ENCODE measurements at places on chromosomes 1 and 21.

GRCh38 chr1:190140644-190141043 is 337.0 kb downstream of the BRINP3 start:
- no peak for DNase-seq

- no peak for DNase-seq
These were observed 29.1 kb downstream of the COL18A1 start for GRCh38 chr21:45433911-45434644.

GRCh38 chr1:22252251-22252650 is 109.4 kb upstream of the WNT4 start:
- no peak for DNase-seq

DNA sequence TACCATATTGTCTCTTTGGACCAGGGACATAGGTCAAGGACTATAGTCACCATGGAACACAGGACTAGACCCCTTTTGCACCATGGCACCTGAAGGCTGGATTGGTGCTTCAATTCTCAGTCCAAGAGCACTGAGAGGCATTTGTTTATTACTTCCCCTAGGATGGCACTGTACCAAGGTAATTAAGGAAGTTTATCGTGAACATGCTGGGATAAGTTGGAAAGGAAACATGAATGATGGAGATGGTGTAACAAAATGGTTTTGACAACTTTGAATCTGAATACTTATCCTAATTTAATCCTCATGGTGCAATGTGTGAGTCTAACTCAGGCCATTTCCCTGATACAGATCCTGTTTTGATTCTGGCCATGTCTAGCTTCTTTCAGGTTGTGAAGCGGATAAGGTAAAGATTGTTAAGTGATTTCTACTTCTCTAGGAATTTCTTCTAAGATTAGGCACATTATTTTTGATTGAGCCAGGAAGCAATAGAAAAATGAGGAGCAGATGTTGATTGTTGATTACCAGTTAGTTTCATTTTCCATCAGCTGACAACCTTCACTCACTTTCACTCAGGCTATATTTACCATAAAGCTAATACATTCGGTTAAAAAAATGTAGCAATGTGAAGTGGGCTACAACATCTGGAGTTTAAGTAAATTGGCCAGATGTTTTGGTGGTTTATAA is 37.3 kb upstream of the SIPA1L2 start:
- no peak for DNase-seq

GRCh38 chr1:109622137-109622892 is 2.7 kb downstream of the AMPD2 start:
- no peak for DNase-seq

GRCh38 chr1:65469126-65469888 is 48.8 kb downstream of the LEPR start:
- DNase-seq = no peak

GRCh38 chr1:109134423-109134822 is 20.5 kb downstream of the ELAPOR1 start:
- DNase-seq = no peak

DNA sequence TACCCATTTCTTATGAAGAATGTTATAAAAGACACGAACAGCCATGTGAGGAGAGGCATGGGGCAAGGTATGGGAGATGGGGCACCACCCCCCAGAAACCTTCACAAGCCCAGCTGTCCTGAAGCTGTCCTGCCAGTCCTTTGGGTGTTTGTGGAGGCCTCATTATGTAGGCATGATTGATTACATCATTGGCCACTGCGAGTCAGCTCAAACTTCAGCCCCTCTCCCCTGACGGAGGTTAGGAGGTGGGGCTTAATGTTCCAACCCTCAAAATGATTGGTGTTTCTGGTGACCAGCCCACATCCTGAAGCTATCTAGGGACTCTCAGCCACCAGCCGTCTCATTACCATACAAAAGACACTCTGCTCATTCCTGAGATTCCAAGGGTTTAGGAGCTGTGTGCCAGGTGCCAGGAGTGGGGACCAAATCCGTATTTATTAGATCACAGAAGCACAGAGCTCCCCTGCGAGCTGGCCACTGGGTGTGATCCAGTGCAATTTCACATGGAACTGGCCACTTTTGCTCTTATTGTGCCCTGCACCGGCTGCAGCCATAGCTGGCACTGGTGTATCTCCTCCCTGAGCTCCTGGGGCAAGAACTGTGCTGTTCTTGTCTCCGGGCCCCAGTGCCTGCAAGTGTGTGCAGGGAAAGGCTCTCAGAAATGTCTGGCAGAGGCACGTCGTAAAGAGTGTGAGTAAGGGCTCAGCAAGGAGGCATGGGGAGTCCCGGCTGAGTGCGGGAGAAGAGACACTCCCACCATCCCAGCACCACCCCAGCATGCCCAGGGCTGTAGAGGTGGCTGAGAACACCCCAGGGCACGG is 10.5 kb downstream of the KIAA1614 start:
- peak; percentile 68 for DNase-seq

DNA sequence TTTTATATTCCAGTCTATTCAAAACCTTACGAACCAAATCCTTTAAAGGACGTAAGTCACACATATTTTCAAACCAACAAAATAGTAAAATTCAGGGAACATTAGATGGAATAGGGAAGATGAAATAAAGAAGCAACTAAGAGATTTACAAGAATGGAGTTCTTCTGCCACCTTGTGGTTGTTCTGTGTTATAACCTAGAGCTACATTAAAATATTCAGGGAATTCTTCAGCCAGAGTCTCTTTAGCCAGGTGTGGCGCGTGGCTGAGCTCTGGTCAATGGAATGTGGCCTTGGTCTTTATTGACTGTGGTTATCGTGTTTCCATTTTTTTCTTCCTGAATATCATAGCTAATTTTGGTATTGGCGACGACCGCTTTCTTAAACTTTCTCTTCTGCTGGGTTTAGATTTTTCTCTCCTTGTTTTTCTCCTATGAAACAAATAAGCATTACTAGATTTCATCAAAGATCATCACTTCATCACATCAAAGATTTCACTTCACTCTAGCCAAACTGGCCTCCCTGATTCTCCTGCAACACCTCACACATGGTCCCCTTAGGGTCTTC is 221.3 kb downstream of the MRPL39 start:
- DNase-seq = no peak

DNA sequence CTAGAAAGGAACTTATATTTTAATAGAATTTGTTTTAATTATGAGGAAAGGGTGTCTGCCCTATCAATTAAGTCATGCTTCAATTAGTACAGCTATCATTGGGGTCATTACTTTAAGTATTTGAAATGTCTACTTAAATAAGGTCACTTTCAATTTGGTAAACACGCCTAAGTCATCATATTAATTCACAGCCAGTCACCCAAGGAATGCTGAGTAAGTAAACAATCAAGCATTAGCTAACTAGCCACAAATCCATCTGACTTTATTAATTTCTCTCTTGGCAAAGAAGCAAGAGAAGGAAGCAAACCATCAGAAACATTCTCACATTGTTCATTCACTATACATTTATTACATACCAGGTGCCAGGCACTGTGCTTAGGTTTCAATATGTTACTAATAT is 1.2 kb upstream of the LRRC52 start:
- DNase-seq = no peak

DNA sequence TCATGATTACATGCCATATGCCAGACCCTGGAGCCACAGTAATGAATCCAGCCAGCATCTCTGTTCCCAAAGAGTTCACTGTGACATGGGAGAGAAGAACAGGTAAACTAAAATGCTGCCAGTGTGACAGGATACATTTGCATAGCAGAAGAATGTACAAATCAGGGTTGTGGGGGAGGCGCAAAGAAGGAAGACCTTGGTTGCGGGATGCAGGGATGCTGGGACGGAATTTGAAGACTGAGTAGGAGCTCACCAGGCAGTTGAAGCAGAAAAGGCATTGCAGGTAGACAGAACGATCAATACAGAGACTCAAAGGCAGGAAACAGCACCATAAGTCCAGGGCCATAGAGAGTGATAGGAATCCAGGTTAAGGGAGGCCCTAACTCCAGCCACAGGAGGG is 180.3 kb upstream of the ZC3H12A start:
- DNase-seq = no peak

GRCh38 chr1:15757575-15758342 is 836 bp upstream of the FBLIM1 start:
- DNase-seq = peak; percentile 76

DNA sequence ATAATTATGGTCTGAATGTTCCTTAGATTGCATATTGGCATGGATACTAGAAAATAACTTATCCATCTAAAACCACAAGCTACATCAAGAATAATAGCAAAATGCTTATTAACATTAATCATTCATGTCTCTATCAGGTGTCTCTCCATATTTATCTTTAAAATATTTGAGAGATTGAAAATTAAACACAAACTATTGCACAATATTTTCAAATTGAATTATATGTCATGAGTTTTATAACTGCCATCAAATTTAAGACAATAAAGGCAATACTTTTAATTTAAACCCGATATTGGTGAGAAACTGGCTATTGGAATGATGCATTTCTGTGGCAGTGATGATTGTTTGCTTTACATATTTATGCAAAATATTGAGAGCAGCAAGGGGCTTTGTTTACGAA is 1506.8 kb upstream of the B3GALT2 start:
- DNase-seq = no peak

GRCh38 chr1:151976858-151977257 is 16.8 kb downstream of the S100A10 start:
- no peak for DNase-seq

DNA sequence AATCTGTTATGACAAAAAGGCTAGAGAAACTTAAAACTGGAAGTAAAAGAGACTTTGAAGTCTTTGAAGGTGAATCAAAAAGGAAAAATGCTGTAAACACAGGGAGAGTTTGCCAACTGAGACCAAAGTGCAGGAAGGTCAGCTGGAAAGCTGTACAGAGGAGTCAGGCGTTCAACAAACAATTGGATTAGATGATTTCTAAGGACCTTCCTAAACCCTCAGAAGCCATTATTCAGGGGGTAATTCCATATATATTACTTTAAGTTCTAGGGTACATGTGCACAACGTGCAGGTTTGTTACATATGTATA is 156.8 kb downstream of the ZBTB18 start:
- DNase-seq = no peak

DNA sequence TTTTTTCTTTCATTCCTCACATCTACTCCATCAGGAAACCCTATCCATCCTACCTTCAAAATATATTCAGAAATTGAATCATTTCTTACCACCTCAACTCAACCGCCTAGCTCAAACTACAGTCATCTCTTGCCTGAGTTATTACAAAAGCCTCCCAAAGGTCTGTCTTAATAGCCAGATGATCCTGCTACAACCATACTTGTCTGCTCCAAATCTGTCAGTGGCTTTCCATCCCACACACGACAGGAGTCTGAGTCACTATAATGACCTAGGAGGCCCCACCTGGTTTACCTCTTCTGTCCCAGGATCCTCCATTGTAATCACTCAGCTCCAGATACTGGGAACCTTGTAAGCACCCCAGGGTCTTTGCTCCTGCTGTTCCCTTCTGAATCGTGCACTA is 37.1 kb upstream of the IL12RB2 start:
- DNase-seq = no peak

- DNase-seq = no peak
These were observed 5.6 kb upstream of the GPR25 start for GRCh38 chr1:200867018-200867811.

GRCh38 chr21:44932408-44933181 is 7.2 kb upstream of the SLX9 start:
- no peak for DNase-seq

GRCh38 chr21:30953605-30954004 is 72.2 kb upstream of the KRTAP11-1 start:
- no peak for DNase-seq

GRCh38 chr1:172971241-172971640 is 79.5 kb downstream of the TNFSF18 start:
- DNase-seq = no peak

- DNase-seq = no peak
These were observed 36.3 kb upstream of the IL10 start for GRCh38 chr1:206808615-206809014.

DNA sequence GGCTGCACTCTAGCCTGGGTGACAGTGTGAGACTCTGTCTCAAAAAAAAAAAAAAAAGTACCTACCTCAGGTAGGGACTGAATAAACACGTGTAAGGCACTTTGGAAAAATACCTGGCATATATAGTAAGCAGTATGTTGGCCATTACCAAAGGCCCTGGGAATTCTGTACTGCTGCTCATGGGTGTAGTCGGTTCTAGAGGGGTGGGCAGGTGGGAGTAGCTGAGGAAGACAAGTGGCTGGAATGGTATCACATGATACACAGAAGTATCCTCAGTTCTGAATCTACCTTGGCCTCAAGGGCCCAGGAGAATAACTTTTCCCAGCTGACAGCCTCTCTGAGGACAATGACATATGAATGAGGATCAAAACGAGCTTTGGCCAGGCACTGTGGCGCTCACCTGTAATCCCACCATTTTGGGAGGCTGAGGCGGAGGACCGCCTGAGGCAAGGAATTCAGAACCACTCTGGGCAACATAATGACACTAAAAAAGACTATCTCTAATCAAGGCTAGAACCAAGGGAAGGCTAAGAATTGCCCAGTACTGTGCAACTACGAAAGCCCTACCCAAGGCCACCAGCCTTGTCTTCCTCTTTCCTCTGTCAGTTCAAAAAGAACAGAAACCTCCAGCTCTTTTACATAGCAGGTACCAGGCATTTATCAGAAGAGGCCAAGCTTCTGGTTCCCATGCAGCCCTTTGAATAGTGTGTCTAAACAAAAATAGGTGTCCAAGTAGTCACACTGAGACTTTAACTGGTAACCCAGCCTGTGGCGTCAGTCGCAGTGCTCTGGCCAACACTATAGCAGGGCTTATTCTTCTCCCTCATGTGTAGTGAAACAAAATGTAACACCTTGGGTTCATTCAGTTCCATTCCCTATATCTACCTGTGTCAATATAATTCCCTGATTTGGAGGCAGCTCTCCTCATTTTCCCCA is 10.2 kb downstream of the MMACHC start:
- DNase-seq = no peak

DNA sequence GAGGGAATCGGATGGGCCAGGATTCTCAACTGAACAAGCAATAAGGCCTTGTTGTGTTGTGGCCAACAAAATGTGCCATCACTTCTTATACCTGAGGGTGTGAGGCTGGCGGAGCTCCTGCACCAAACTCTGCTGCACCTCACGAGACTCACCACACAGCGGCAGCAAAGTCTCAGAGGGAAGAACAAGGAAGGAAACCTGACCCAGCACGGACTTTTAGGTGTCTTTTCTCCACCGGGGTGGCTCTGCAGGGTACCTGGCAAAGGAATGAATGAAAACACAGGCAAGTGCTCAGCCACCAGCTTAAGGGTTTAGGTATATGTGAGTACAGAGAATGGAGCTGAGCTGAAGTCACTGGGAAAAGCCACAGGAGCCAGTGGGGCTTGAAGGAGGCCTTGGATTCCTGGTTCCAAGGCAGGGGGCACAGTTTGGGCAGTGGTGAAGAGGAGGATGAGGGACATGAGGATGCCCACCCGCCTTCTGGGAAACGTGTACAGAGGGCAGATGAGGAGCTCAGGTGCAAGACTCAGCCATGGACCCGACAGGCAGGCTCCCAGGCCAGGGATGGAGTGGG is 31.1 kb upstream of the HSD3B1 start:
- DNase-seq = peak; percentile 46

- peak; percentile 39 for DNase-seq
These were observed 164.2 kb downstream of the RHOU start for GRCh38 chr1:228899421-228899956.

DNA sequence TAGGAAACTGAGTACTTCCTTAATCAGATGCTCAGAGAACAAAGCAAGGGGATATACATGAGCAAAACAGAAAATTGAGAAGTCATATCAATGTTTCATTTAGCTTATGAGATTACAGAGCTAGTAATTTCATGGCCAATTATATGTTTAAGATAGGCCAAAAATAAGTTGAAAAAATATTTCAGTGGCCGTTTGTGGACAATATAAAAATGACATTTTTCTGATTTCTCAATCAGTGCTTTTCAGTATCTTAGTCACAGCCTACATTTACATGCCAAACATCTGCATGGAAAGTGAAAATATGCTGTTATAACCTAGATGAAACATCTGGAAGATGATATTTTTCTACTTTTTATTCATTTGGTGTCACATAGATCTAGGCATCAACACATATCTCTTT is 192.5 kb downstream of the HLX start:
- no peak for DNase-seq
